ENCODE measurements at places on chromosomes 6 and 20.

- peak; percentile 31 for DNase-seq
These were observed 75.3 kb downstream of the ELOVL2 start for GRCh38 chr6:10968776-10969175.

DNA sequence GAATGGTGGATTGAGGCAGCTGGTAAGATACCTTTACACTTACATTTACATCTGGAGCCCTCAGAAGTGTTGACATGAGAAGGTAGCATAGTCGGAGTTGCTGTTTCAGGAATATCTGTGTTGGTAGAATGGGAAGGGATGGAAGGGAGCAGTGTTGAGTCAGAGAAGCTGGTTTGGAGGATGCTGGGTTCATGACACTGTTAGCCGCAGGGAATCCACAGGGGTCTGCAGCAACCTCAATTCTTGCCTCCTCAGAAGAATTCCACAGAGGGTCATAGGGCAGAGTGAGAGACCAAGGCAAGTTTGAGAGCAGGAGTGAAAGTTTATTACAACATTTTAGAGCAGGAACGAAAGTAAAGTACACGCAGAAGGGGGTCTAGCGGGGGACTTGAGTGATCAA lies 536.8 kb downstream of the QKI start:
- DNase-seq = no peak

DNA sequence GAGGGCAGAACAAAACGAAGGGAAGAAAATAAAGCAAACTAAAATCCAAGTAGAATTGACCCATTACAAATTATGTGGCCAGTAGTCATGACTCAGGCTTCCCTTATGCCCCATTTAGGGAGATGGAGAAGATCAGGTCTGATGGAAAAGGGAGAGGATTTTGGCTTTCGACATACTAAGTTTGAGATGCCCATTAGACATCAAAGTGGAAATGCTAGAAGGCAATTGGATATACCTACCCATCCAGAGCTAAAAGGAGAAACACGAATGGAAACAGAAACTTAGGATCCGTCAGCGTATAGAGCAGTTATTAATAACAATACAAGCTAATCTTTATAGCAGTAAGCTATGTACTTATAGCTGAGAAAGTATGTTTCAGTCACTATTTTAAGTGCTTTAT lies 4.8 kb downstream of the TRPC4AP start:
- no peak for DNase-seq

- DNase-seq = no peak
These were observed 163.6 kb downstream of the BTBD9 start for GRCh38 chr6:38476141-38476540.

GRCh38 chr6:81725127-81725526 lies 27.4 kb downstream of the TENT5A start:
- DNase-seq = no peak

GRCh38 chr6:168826078-168826390 lies 385.1 kb downstream of the SMOC2 start:
- no peak for DNase-seq

DNA sequence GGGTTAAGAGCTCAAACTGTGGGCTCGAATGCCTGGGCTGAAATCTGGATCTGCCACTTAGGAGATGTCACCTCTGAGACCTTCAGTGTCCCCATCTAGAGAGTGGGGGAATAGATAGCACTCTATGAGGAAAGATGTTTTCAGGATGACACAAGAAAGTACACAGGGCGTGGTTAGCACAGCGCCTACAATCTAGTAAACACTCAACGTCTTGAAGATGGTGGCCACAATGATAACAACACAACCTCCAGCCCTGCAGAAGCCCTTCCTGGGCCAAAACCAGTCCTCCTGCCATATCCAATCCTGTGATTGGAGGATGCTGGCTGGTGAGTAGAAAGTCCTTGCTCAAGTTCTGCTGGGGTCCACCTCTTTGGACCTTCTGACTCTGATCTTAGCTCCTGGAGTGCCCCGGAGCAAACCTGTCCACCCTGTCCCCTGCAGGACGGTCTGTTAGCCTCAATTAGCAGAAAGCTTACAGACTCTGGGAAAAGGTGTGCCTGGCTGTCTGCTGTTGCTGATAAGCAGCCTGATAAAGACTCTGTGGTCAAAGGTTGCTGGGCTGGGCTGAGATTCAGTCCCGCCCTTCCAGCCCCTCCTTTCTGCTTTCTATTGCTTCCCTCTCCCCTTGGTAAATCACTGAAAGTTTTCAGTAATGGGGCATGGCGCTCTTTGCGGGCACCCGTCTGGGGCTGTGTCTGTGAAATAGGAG lies 8.2 kb downstream of the EDN3 start:
- no peak for DNase-seq

GRCh38 chr6:142857796-142858555 lies 87.0 kb downstream of the HIVEP2 start:
- DNase-seq = no peak

GRCh38 chr6:65052626-65053025 lies 654.4 kb downstream of the EYS start:
- no peak for DNase-seq

DNA sequence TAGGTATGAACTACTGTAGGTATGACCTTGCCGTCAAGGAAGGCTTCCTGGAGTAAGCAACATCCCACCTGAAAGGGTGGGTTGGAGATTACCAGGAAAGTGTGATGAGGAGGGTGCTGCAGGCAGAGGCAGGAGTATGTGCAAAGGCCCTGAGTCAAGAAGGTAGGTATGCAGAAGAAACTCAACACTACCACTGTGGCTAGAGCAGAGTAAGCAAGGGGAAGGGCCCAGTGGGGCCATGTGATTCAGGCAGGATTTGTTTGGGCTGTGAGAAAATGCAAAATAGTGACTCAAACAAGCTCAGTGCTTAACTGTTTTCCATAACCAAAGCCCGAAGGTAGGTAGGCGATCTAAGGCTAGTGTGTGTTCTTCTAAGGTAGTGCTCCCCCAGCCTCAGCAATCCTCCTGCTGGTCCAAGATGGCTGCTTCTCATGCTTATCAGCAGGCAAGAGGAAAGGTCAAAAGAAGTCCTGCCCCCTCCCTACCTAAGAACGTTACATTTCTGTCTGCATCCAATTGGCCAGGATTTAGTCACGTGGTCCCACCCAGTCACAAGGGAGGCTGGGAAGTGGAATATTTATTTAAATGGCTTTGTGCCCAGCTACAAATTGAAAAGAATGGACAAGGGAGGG lies 36.2 kb upstream of the HMGA1 start:
- no peak for DNase-seq

- DNase-seq = no peak
These were observed 12.9 kb upstream of the WFDC2 start for GRCh38 chr20:45456632-45457031.

All from skeletal muscle cell (primary cell).